ENCODE measurements at places on chromosomes 7 and 10.

DNA sequence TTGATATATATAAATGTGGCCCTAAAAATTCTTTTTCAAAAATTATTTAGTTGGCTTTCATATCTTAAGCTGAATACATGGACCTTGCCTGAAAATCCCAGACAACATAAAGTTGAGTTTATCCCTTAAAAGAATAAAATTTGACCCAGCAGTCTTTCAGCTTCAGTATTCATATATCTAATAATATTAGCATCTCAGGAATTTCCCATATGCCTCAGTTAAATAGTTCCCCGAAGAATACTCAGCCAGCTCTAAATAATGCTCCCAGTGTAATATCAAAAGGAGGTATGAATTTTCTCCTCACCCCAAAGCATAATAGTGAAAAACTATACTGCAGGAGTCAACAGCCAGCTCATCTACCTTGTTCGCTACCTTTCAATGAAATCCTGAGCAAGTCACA, 145.9 kb downstream of the CTNNA3 start:
- DNase-seq: no peak

GRCh38 chr7:31758755-31759154, 71.7 kb downstream of the PPP1R17 start:
- DNase-seq: no peak

DNA sequence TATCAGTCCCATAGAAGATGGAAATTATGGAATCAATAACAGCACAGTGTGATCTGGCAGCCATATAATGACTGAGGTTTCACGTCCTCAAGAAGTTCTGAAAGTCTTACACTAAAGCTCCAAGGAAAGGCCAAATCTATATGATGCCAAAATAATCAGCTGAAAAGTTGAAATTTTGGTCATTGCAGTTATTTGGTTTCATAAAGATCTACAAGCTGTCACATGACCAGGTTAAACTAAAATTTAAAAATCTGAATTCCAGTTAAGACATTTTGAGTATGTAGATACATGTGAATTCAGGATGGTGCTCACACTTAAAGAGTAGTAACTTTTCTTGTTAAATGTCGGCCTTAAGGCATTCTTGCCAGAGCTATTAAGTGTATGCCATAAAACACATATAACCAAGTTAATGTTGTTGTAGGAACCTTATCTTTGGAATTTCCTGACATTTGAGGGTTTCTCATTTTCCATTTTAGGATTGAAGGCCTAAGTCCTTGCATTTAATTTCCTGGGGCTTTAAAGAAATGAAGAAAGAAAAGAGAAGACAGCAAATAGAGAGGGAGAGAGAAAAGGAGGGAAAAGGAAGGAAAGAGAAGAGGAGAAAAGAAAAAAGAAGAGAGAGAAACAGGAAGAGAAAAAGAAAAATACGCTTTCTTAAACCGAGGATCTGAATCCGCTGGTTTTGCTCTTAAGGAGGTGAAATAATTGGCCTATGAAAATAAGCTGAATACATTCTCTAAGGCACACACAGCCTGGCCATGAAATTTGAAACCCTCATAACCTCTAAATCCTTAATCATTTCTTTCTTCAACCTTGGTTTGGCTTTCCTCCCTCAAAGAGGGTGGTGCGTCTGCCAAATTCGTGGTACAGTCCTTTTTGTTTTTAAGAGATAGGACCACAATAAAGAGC, 43.8 kb downstream of the DENND2A start:
- no peak for DNase-seq

DNA sequence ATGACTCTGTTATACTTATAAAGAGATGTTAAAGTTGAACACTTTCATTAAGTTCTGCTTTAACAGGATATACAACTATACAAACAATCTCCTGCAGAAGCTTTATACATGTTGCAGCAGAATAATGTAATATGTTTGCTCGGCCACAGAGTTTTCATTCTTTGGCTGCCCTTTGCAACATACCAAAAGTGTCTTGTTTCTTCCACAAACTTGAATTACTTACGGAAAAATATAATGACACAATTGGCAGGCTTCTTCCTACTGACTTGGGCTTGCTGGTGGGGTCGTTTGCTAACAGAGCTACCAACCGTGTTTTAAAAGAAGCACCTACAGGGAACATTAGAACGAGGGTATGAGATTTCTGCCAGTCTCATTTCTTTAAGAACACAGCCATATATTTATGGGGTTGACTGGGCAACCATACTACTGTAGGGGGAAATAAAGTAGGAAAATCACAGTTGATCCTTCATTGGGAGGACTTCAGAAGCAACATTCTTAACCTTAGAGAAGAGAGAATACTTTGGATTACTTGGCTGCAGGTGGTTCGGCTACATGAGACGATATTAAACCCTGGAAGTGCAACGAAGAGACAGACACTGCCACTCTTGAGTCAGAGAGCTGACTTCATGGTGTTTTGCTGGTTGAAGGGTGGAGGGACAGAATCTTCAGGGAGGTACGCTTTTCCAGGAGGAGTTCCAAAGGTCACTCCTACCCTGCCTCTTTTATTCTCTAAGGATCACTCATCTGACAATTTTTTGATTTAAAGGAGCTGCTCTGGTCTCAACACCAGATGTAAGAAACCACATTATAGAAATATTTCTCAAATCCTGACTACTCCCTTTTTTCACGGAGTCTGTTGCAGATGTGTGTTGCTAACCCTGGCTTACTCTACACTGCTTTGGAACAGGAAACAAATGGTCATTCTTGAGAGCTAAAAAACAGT, 123.9 kb downstream of the SEMA3C start:
- DNase-seq: no peak

- no peak for DNase-seq
Measured at GRCh38 chr10:58322072-58322834, 12.6 kb upstream of the UBE2D1 start.

DNA sequence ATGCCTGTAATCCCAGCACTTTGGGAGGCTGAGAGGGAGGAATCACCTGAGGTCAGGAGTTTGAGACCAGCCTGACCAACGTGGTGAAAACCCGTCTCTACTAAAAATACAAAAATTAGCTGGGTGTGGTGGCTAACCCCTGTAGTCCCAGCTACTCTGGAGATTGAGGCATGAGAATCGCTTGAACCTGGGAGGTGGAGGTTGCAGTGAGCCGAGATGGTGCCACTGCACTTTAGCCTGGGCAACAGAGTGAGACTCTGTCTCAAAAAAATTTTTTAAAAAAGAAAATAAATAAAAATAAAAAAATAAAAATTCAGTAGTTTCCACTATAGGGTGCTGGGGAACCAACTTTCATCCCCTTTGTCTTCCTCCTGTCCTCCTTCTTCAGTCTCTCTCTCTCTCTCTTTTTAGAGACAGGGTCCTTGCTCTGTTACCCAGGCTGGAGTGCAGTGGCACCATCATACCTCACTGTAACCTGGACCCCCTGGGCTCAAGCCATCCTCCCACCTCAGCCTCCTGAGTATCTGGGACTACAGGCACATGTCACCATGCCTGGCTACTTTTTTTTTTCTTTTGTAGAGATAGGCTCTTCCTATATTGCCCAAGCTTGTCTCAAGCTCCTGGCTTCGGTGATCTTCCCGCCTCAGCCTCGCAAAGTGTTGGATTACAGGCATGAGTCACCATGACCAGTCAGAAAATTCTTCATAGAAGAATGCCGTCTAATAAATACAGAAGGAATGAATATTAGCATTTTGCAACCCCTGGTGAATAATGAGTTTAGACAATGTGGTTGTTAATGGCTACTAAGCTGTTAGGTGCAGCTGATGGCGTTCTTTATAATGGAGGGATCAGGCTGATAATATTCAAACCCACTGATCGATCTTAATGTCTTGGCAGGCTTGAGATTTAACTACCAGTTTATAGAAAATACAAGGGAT, 20.6 kb downstream of the RBM20 start:
- no peak for DNase-seq

- no peak for DNase-seq
Measured at GRCh38 chr7:39355664-39356063, 210.5 kb upstream of the YAE1 start.

- DNase-seq: no peak
Measured at GRCh38 chr10:533186-533585, 156.3 kb downstream of the DIP2C start.

- no peak for DNase-seq
Measured at GRCh38 chr10:27145937-27146336, 8.2 kb downstream of the YME1L1 start.

- DNase-seq: no peak
Measured at GRCh38 chr7:3463696-3464095, 162.6 kb downstream of the SDK1 start.

DNA sequence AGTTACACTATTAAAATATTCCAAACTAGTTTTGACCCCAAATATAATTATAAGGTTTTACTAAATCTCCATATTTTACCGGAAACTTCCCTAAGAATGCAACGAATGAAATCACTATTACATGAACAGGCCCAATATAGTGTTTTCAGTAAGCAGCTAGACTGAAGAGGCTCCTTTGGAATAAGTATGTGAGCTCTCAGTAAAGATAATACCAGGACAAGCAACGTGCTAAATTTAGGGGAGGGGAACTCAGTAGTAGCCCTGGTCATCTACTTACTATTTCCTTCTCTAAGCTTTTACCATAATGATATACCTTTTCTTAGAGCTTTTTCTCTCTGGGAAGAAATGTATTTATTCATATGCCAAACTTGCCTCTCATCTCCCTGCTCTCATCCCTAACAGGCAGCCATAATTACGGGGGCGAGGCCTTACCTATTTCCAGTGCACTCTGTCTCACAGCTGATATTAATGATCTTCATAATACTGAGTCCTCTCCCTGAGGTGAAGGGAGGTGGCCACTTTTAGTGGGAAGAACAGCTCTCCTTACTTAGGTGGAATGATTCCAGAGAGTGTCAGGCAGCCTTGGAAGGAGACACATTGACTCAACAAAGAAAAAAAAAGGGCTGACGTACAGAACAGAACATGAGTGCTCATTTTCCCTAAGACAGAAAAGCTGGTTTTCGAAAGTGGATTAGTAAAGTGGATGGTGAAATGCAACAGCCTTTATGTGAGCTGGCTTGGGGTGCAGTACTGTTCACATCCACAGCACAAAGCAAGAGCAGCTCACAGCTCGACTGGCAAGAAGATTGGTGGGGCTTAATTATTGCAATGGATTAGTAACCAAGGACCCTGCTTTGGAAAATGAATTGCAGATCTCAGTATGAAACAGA, 165.4 kb downstream of the GLI3 start:
- DNase-seq: no peak

DNA sequence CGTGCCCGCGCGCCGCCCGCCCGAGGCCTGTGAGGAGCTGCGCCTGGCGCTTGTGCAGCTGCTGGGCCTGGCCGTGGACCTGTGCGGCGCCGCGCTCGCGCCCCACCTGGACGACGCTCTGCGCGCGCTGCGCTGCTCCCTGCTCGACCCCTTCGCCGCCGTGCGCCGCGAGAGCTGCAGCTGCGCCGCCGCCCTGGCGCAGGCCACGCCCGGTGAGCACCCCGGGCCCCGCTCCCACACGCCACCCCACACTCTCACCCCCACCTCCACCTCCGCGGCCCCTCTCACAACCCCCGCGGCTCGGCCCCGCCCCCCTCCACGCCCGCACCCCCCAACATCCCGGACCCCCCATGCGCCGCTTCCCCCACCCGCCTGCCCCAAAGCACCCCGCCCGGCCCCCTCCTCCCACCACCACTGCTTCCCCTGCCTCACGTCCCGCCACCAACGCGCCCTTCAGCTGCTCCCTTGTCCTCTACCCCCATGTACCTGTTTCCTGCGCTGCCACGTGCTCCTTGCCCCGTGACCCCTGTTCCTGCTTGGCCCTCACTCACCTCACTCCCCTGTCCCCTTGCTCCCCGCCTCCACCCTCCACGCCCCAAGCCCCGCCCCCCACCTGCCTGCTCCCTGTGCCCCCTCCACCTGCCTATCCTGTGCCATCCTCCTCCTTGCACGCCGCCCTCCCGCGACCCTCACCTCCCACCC, at the start of gene PRKAR1B:
PRKAR1B (minus strand) TSS at position 178 of the 702 bp plus-strand sequence. CDS start 15,776 bp downstream, outside the sequence.
- no peak for DNase-seq

GRCh38 chr10:14519785-14520184, 189.1 kb upstream of the FRMD4A start:
- DNase-seq: no peak

DNA sequence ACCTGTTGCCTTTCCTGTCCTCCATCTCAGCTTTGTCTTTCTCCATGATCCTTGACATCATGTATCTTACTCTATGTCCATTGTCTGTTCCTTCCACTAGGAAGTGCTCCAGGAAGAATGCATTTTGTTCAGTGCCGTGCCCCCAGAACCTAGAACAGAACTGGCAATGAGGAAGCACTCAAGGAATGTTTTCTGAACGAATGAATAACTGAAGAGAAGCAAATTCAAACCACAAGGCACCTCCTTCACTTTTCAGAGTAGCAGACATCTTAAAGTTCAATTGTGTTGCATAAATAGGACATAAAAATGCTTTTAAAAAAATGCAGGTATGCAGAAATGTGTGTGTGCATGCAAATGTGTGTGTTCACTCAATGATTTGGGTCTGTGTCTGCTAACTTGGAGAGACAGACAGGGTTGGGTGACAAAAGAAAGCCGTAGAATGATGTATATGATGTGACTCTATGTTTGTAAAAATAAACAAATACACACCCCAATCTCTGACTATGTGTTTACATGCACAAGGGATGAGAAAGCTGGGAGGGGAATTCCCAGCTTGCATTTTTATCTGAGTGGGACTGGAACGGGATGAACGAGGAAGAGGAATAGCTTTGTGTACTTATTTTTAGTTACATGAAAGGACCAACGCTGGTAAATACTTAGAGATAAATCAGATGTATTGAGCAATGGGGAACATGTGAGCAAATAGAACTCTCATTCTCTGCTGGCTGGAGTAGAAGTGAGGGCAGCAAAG, 237.7 kb downstream of the FANK1 start:
- DNase-seq: no peak

All from stimulated activated CD8-positive, alpha-beta memory T cell treated with anti-CD3 and anti-CD28 coated beads, Interleukin-7, amount 100 ng/mL, for 1 hour (primary cell).